ENCODE measurements at places on chromosomes 1 and 21. TPM values are rescaled to one million over a fixed set of nuclear protein-coding genes. Genes with fewer than 3 reads are reported as not detected.

Gene MXRA8
- 0.18 TPM for total RNA-seq

Gene PRAMEF7
- not detected for total RNA-seq

Gene CLDN17
- not detected for total RNA-seq

Gene ID3
- 14.8 TPM for total RNA-seq

Gene NBPF10
- total RNA-seq: 2.2 TPM

Gene CDC20
- total RNA-seq: 141 TPM

Measured in activated CD4-positive, alpha-beta memory T cell treated with anti-CD3 and anti-CD28 coated beads, Interleukin-2, amount 10 ng/mL, durations not matched to agents 7 days and 5 days (primary cell).